ENCODE measurements at places on chromosomes 13 and 19.

DNA sequence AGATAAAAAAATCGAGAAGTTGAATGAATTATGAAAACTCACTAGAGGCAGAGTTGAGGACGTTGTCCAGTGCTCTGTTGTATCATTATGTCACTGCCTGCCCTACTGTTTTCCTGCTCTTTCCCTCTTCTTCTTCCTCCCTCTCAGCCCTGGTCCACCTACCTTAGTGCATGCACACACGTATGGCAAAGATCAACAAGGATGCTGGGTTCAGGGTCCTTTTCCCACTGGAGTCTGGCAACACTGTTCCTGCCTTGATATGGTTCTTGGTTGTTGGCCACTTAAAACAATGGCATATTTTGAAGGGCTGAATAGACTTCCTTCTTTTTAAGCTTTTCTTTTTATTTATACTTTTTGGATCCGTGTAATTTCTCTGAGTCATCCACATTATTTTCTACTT, 74.5 kb downstream of the LRCH1 start:
- DNase-seq, result no peak

DNA sequence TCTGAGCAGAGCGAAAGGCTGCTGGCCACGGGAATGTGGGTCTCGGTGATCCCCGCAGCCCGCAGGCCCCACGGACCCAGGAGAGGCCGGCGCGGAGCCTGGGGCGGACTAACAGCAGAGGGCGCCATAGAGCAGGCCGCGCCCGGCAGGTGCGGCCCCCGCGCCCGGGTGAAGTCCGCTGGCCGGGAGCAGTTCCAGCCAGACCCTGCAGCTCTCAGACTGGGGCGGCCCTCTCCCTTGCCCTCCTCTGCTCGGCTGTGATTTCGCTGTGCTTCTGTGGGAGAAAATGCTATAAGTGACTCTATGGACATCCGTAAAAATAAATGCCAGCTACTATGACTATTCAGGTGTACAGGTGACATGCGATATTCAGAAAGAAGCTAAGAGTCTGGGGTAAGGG, 37.7 kb downstream of the GSX1 start:
- peak; percentile 67 for DNase-seq

DNA sequence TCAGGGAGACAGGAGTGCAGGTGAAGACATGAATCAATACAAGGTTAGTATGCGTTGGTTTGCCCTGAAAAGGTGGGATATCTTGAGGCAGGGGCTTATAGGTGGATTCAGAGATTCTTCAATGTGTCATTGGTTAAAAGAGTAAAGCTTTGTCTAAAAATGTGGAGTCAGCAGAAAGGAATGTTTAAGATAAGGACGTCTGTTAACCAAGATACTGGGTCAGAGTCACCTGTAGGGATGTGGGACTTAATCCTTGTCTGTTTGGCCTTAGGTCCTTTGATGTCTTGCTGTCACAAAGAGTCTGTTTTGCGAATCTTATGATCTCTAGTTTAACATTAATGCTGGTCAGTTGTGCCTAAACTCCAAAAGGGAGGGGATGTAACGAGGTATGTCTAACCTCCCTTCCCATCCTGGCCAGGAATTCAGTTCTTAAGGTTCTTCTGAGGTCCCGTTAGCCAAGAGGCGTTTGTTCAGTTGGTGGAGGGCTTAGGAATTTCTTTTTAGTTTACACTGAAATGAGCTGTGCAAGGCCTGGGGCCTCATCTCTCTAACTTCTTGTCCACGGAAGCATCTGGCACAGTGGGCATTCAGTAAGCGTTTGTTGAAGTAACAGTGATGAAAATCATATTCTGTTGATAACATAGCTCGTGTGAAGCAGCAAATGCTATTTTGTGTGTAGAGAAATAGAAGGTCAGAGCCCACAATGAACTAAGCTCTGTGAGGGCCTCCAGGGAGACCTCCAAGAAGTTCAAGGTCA, 96.2 kb upstream of the RNF113B start:
- no peak for DNase-seq

GRCh38 chr19:7554990-7555864, 19.7 kb downstream of the PNPLA6 start:
- DNase-seq, result no peak

DNA sequence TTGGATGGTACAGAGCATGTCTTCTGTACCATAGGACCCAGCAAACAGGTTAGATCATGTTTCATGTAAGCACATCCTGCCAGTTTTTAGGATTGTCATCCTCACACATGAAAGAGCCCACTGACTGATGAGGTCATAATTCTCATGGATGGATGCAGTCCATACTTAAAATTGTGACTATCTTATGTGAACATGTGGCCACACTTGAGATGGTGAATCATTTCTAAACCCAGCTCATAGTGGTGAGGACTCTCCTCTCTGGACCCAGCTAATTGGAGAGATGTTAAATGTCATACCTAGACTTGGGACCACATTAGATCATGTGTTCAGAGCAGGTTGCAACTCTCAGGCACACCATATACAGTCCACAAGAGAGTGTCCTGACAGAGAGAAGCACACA, 24.8 kb upstream of the ZNF254 start:
- no peak for DNase-seq

DNA sequence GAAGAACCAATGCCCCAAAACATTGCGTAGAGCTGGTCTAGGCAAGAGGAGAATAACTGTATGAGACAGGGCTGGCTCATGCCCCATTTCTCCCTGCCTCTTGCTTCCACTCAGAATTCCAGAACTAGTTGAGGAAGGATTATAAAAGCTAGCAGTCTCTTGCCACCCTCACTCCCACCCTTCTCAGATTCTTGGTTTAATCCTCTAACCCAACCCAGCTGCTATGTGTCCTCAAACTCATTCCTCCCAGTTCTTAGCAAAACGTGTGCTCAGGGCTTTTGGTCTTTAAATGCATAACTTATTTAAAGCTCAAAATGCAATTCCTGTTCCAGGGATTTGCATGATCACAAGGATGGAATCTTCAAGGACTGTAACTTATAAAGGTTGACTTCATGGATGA, 466.3 kb downstream of the COG6 start:
- DNase-seq, result no peak

DNA sequence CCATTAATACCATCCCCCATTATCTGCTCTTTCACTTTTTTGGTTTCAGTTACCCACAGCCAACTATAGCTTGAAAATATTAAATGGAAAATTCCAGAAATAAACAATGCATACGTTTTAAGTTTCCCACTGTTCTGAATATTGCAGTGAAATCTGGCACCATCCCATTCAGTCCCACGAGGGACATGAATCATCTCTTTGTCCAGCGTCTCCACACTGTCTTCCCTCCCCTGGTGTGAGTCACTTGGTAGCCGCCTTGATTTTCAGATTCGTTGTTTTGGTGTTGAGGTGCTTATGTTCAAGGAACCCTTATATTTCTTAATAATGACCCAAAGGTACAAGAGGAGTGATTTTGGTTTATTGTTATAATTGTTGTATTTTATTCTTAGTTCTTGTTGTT, 246.1 kb downstream of the DCT start:
- DNase-seq, result no peak

DNA sequence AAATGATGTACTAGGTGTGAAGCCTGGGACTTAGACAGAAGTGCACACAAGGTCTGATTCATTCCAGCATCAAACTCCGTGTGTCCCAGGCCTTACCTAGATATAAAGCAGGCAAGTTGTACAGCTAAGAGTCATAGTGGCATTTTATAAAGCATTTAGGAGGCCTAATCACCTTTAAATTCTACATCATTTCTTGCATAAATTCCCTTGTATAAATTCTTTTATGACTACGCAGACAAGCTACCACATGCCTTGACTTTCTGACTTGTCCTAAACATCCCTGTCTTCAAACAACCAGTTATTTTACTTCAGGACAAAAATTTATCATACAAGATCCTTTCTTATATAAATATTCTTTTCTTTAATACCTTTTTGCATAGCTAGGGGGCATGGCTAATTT, 22.5 kb downstream of the TMEM255B start:
- DNase-seq, result no peak

DNA sequence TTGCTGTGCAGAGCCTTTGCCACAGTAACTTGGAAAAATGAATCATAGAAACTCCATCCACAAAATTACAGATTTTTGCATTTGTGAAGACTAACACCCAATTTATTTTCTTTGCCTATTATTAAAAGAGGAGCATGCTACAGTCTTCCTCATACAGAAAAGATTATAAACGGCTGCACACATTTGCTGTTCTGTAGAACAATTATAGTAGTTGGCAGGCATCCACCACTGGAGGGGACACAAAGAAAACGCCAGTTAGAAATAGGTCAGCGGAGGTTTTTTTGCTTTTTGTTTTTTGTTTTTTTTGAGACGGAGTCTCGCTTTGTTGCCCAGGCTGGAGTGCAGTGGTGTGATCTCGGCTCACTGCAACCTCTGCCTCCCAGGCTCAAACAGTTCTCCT, 51.6 kb downstream of the SACS start:
- DNase-seq, result no peak

DNA sequence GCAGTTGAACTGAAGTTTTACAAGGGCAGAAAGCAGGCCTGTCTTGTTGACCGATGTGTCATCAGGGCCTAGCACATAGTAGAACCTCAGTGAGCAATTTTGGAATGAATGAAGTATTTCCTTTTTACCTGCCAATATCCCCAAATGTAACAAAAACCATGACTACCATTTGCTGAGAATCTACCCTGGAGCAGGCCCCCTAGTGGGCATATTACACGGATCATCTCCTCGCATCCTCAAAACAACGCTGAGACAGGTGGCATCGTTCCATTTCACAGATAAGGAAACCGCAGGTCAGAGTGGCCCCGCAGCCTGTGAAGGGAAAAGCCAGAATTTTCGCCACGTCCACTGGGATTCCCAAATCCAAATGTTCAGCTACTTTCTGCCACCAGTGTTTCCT, 77.9 kb downstream of the CACNA1A start:
- no peak for DNase-seq

- peak; percentile 25 for DNase-seq
Measured at GRCh38 chr19:5627395-5627904, 4.6 kb downstream of the SAFB start.

GRCh38 chr19:32976223-32976805, 4.3 kb downstream of the FAAP24 start:
- peak; percentile 65 for DNase-seq

DNA sequence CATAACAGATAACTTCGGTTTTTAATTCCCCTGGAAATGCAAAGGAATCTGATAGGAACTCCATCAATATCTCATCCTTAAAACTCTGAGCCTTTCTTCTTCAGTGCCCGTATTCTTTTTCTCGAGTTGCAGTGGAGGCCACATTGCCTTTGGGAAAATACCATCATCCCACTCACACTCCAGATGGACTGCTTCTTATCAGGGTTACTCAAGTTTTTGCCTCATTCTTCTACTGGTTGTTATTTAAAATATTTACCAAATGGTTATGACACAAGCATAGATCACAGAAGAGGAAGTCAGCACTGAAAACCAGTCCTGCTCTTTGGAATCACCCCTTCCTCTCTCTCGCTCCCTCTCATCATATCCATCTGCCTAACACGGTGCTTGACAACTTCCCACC, 1020.5 kb upstream of the SLC10A2 start:
- no peak for DNase-seq

DNA sequence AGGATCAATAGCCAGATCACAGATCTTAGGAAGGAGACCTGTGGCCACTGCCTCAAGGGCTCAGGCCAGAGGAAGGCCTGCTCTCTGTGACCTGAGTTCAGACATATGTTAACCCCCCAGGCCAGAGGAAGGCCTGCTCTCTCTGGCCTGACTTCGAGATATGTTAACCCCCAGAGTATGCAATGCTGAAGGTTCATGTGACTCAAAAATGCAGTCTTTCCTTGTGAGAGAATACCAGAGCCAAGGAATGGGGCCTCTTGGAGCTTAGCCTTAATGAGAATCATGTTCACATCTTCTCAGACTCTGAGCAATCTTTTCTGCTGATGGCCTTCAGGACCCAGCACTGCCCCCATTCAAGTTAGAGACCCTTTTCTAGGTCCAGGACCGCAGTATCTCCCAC, 36.7 kb downstream of the MBNL2 start:
- DNase-seq, result no peak

DNA sequence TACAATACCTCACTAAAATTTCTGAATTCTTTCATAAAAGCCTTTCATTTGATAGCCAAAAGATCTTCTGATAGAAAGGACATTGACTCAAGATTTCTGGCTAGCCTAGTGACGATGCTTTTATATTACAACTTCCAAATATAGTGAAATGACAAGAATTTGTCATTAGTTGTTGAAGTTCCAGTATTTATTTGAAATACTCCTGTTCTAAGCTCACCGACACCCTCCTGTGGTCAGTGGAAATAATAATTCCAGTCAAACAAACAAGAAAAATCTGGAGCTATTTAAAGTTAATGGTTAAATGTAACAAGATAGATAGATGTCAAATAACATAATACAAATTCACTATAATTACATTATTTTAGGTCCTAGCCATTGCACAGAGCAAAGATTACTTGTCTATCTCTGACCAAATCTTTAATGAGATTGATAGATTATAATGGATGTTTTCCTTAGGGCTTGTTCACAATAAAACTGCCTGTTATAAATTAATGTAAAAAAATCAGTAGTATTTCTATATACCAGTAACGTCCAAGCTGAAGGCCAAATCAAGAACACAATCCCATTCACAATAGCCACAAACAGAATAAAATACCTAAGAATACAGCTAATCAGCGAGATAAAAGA, 195.5 kb downstream of the RGCC start:
- peak; percentile 9 for DNase-seq
